OCI-LY7 (cell line): ENCODE measurements at places on chromosomes 3 and 15.

GRCh38 chr3:69191516-69191915 lies 69.1 kb upstream of the LMOD3 start:
- no peak for DNase-seq

- DNase-seq, result peak; percentile 20
Observed at GRCh38 chr15:65863106-65863505, 6.2 kb upstream of the RAB11A start.

GRCh38 chr15:66702787-66703539 lies 927 bp downstream of the SMAD6 start:
- peak; percentile 46 for DNase-seq

- no peak for DNase-seq
Observed at GRCh38 chr3:121430664-121431215, 115.0 kb downstream of the POLQ start.

GRCh38 chr3:69972672-69973071 lies 26.9 kb upstream of the SAMMSON start:
- DNase-seq, result no peak

DNA sequence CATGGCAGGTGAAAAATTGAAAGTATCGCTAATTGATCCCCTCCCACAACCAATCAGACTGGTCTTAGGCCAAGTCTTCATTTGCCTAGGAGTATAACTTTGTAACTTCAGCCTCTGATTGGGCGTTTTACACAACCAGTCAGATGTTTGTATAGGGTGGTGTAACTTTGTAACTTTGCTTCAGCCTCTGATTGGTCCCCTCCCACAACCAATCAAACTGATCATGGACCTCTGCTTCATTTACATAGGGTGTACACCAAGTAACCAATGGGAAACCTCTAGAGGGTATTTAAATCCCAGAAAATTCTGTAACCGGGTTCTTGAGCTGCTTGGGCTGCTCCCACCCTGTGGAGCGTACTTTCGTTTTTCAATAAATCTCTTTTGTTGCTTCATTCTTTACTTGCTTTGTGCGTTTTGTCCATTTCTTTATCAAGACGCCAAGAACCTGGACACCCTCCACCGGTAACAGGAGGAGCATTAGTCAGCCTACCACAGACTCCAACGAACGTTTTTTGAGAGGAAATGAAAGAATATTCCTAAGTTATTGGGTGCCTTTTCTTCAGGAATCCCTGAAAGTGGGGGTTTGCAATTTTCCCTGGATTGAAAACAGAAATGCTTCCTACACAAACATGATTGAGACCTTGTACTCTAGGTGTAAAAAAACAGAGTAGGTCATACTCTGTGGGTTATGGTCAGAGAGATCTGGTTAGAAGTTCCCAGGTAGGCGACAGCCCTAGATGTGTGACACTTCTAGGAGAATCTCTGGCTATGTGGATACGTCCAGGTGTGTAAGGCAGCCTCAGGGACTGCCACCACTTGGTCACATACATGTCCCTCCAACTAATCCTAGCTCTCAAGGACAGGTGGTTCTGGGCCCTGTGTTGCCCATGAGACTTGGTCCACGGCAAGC lies 5.5 kb upstream of the SACM1L start:
- no peak for DNase-seq

DNA sequence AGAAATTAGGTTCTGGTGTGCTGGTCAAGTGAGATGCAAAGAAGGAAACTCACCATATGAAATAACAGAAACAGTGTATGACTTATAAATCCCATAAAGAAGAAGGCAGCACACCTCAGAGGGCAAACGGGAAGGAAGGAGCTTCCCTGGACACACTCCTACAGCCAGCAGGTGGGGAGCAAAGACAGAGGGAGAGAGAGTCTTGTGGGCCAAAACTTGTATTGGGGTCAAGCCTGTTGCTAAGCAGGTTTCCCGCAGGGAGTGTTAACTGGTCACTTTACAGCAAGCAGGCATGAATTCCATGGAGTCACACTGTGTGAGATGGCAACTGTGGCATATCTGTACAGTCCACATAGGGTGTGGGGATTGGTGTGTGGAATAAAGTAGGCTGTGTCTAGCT lies 222.9 kb upstream of the NDN start:
- no peak for DNase-seq

DNA sequence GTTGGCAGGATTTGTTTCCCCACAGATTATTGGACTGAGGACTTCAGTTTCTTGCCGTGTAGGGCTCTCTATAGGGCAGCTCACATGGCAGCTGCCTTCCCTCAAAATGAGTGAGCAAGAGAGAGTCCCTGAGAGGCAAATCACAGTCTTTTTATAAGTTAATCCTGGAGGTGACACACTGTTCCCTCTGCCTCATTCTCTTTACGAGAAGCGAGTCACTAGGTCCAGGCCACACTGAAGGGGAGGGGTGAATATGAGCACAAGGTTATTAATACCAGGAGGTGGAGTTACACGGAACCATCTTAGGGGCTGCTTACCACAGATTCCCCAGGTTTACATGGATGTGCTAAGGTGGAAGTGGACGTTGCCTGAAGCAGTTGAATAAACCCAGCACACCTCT lies 77.0 kb downstream of the LPP start:
- DNase-seq, result no peak

- DNase-seq, result peak; percentile 46
Observed at GRCh38 chr3:71580636-71581456, 2.7 kb downstream of the FOXP1 start.

GRCh38 chr3:146550070-146550615 lies 5.7 kb upstream of the PLSCR1 start:
- DNase-seq, result no peak

GRCh38 chr3:62781121-62781520 lies 94.1 kb downstream of the CADPS start:
- no peak for DNase-seq

GRCh38 chr15:31434588-31435260 lies 108.1 kb downstream of the KLF13 start:
- peak; percentile 71 for DNase-seq

- no peak for DNase-seq
Observed at GRCh38 chr15:80586161-80586560, 108.9 kb upstream of the ABHD17C start.

GRCh38 chr3:179265875-179266274 lies 15.0 kb upstream of the KCNMB3 start:
- DNase-seq, result peak; percentile 60

- DNase-seq, result no peak
Observed at GRCh38 chr15:66802025-66803001, 100.3 kb downstream of the SMAD6 start.

- DNase-seq, result no peak
Observed at GRCh38 chr3:62553811-62554210, 180.5 kb upstream of the FEZF2 start.

- DNase-seq, result no peak
Observed at GRCh38 chr3:42345811-42346210, 64.6 kb downstream of the LYZL4 start.

DNA sequence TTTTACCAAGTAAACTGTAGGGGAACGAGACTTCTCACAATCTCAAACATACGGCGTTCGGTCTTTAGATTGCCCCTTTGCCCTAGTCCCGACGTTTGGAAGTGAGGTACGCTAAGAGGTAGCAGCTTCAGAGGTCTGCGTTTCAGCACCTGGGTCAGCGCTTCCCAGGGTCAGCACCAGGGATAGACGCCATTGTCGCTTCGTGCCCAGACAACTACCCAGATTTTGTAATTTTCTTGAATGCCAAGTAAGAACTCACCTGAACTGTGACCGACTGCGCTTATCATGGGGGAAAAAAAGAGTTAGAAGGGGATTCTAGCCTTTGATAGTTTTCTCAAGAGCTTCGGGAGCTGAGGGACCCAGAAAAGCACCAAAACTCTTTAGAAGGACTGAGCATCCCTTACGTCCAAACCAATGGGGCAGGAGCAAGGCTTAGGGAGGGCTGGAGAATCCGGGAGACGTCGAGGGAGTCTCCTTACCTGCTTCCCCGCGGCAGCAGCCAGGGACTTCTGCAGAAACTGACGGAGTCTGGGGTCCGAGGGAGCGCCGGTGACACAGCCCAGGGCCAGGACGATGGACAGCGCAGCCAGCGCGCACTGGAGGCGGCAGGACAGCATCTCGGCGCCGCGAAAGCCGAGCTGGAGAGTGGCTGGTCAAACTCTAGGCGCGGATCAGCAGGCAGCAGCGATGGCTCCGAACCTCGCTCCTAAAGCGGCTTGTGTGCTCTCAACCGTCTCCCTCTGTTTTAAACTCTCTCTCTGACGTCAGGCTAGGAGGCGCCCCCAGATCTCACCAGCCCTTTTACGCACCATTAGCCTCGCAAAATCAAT lies at the start of gene SST:
Gene SST (minus strand): TSS at position 720 of the 830 bp plus-strand sequence. CDS start 103 bp downstream, at position 617.
- DNase-seq, result no peak

GRCh38 chr15:51192521-51193280 lies 98.0 kb upstream of the TNFAIP8L3 start:
- DNase-seq, result peak; percentile 58

DNA sequence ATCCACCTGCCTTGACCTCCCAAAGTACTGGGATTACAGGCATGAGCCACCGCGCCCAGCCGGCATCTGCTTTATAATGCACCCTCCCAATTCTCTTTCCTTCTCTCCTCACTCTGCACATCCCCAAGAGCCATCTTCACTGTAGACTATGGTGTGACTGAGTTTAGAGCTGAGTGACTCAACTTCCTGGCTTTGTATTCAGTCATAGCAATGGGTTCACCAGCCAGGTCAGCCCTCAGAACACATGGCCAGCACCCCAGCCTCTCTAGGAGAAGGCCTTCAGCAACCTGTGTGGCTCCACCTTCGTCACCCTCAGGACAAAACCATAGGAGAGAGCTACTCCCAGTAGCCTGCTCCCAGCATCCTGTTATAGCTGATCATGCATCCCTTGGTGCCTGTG lies 33.0 kb downstream of the ARID3B start:
- DNase-seq, result no peak

DNA sequence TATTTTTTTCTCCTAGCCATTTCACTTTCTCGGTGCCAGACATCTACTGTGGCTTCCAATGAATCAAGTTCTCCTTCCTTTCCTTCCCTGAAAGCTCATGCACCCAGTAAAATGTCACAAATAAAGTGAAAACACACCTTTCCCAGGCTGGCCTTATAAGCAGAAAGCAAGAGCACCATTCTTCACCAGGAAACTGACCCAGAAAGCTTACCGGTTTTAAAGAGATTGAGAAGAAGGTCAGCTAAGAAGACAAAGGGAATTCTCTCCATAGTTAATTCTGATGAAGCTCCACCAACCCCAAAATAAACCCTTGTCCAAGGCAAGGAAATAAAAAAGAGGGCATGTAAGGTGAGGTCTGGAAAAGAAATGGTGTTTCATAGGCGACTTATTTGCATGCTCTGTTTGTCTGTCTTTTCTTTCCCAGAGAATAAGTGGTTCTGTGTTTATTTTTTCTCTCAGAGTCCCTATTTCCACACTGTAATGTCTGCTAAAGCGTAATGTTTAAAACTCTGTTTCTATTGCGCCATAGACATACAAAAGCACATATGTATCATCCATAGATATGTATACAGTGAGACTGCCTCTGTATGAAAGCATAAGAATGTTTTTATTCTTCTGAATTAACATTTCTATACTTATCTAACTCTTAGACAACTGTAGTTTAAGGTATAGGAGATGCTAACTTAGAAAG lies 2.8 kb downstream of the LSAMP start:
- DNase-seq, result no peak

GRCh38 chr3:155231792-155232191 lies 61.7 kb downstream of the STRIT1 start:
- DNase-seq, result no peak

DNA sequence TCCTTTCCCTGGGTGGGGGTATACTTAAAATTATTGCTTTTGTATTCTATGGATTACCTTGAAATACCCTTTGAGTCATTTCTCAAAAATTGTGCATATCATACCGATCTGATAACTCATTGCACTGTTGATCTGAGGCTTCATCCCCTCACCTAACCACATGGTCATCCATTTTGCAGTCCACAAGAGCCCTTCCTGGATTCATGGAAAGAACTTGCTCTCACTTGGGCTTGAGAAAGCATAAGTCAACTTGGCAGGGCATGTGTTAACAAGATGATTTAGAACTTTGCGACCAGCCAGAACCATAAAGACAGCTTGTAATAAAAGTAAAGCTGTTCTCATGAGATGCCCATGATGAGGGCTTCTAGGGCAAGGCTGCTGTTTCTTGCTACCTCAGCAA lies 22.2 kb downstream of the MME start:
- DNase-seq, result no peak

DNA sequence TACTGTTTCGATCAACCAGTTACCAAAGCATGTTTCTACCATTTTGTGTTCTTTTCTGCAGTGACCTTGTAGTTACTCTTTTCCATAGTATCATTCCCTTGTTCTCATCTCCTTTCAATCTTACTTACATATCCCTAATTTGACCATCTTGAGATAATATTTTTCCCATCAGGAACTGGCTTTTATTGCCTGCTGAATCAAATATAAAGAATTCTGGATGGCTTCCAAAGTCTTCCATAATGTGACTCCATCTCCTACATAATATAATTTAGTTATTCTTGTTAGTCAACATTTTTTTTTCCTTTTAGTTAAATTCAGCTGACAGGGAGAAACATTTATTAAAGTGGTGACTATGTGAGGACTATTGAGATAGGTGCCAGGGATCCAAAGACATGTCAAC lies 7.0 kb downstream of the USP8 start:
- no peak for DNase-seq

GRCh38 chr3:134860141-134860540 lies 65.1 kb downstream of the EPHB1 start:
- DNase-seq, result no peak

DNA sequence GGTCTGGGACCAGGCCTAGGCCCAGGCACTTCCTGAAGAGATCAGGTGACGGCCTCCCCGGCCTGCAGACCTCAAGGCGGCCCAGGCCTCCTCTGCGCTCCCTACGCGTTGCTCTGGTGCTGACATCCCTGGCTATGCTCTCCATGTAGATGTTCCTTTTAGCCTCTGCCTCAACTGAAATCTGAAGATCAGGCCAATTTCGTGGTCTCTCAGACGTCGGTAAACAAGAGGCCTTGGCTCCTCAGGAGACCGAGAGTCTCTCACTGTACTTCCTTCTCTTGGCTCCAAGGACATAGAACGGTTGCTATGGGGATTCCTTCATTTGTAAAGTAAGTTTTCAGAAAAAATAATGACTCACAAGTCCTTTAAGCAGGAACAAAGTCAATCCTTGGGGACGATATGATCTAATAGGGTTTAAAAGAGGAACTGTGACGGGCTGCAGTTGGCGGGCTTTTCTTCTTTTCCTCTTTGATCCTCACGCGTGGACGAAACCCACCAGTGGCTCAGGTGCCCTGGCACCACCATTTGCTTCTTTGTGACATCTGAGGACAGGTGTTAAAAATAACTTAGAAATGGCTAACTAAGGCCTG lies 55.6 kb upstream of the CGNL1 start:
- peak; percentile 61 for DNase-seq
